Stimulated activated CD8-positive, alpha-beta memory T cell treated with anti-CD3 and anti-CD28 coated beads, Interleukin-4, amount 100 ng/mL, for 48 hours (primary cell): ENCODE measurements at places on chromosomes 7 and 10.
A peak's percentile ranks its signal among the peaks of the same experiment; 100 is the strongest.

DNA sequence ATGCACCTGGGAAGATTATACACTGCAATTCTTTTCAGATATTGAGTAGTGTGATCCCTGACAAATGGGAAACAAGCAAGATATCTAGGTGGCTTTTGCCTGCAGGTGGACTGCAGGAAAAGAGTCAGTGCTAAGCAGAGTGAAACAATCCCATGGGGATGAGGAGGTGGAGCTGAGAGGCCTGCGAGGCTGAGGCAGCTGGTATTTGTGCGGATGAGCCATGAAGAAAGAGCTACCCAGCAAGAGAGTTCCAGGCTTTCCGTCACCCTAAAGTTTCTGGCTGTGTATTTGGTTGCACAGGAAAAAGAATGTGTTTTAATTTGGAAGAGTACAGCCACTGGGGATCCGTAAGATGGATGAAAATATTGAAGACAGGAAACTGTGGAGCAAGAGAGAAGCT lies 714.1 kb upstream of the COBL start:
- DNase-seq = no peak

- no peak for DNase-seq
Observed at GRCh38 chr10:15684768-15685167, 35.0 kb downstream of the ITGA8 start.

DNA sequence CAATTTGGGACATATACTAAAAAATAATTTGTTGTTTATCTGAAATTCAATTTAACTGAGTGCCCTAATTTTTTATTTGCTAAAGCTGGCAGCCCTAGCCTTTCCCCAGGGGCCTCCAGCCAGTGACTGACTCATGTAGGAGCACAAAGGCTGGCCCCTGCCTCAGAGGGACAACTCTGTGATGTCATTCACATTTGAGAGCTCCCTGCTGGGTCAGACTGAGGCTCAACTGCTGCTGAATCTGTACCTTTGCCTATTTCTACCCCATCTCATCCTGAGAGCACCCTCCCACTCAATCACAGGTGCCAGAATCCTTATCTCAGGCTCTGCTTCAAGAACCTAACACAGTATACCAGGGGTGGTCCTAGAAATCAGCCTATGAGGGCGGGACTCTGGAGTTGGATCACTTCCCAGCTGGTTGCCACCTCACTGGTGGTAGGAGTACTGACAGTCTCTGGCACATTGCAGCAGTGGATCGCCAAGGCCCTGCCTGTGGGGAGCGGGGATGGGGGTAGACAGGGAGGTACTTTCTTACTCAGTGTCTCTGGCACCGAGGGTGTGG lies 11.6 kb downstream of the GCK start:
- DNase-seq = no peak

- DNase-seq = peak; percentile 3
Observed at GRCh38 chr7:135248546-135248945, 14.9 kb downstream of the STRA8 start.

DNA sequence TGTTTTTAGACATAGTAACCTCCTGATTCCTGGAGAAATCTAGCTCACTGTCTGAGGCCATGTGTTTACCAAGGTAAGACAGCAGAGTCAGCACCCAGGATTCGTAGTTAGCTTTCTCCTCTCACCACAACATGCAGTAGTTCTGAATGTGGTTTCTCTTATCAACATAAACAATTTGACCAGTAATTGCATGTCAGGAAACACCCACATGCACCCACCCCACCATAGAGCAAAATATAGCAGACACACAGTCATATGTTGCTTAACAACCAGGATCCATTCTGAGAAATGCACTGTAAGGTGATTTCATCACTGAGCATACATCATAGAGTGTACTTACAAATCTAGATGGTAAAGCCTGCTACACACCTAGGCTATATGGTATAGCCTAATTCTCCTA lies 1004.0 kb downstream of the ANKRD7 start:
- no peak for DNase-seq

- DNase-seq = no peak
Observed at GRCh38 chr10:103919648-103920025, 1.7 kb upstream of the STN1 start.

- DNase-seq = no peak
Observed at GRCh38 chr10:72375585-72375984, 20.9 kb upstream of the DNAJB12 start.

DNA sequence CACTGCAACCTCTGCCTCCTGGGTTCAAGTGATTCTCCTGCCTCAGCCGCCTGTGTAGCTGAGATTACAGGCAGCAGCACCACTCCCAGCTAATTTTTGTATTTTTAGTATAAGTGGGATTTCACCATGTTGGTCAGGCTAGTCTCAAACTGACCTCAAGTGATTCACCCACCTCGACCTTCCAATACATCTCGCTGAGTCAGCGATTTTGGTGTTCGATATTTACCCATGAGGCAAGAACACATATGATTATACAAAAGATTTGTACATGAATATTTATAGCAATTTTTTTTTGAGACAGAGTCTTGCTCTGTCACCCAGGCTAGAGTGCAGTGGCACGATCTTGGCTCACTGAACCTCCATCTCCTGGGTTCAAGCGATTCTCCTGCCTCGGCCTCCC lies 19.8 kb downstream of the PNLIP start:
- no peak for DNase-seq

- DNase-seq = peak; percentile 54
Observed at GRCh38 chr7:16421333-16422102, at the start of gene CRPPA. CRPPA (minus strand) TSS chr7:16421538; CDS start chr7:16421322, 216 bp downstream.

- DNase-seq = no peak
Observed at GRCh38 chr10:58971796-58972491, 204.5 kb upstream of the PHYHIPL start.

GRCh38 chr7:155834486-155835048 lies 22.3 kb upstream of the SHH start:
- DNase-seq = no peak

DNA sequence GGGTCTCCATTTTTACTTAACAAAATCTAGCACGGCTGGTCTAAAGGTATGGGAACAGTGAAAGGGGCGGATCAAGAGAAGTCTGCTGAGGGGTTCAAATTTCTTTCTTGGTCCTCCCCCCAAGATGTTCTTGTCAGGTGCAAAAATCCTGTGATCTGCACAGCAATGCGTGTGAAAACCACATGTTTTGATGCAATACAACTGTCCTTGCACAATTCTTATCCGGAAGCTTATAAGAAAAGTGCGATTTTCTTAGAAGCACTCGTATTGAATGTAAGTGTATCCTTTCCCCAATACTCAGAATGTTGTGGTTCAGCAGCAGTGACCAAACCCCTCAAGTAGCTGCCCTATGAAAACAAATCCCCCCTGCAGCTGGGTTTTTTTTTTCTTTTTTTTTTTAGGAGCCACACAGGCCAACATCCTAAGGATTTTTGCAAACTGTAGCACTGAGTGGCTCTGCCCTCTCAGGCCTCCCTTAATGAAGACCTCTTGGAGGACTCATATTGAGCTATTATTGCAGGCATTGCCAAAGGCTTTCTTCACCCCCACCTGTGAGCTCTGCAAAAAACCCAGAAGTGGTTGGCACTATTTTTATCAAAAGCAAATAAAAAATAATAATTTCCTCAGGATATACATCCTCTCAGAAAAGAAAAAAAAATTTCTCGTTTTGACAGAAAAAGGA lies 151.9 kb upstream of the ITGB1 start:
- DNase-seq = no peak

GRCh38 chr7:120825576-120825975 lies 32.4 kb downstream of the TSPAN12 start:
- DNase-seq = no peak

- DNase-seq = no peak
Observed at GRCh38 chr7:22296916-22297315, 60.0 kb downstream of the RAPGEF5 start.

DNA sequence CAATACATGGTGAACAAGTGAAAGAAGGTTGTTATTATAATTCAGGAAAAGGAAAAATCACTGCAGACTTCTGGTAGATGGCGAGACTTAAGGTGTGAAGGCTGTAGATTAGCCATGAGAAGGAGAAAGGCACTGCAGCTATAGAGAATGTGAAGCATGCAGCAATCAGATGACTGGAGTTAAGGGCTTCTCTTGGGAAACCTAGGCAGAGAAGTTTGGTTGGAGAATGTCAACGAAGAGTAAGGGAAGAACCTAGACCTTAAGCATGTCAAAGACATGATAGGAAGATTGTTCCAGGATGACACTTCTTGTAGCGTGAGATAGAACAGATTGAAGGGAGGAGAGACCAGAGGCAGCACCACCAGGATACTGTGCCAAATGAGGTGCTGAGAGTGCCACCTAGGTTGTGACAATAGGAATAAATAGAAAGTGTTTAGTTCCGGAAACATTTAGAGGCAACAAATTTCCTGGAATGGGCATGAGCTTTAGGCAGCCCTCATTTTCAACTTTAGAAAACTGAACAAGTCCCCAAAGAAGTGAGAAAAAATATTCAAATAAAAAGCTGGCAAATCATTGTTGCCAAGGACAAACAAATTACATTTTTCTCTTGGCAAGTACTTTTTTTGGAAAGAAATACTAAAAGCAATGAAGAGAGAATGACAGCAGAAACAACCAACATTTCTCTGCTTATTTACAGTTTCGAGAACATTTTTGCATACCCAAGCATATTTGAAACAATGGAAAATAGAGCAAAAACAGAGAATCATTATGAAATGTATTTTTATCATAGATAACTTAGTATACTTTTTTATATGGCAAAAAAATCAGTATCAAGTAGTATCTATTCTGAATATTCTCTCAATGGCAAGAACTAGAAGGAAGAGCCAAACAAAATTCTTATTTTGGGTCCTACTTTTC lies 4.9 kb downstream of the LRRC17 start:
- DNase-seq = no peak

GRCh38 chr10:119270762-119271366 lies 63.5 kb downstream of the GRK5 start:
- DNase-seq = peak; percentile 69
